ENCODE measurements at places on chromosomes 11 and 22. TPM values are rescaled to one million over a fixed set of nuclear protein-coding genes. Genes with fewer than 3 reads are reported as not detected.

OR5B12 gene
- total RNA-seq, result not detected

C1QTNF5 gene
- total RNA-seq, result not detected

- no peaks in the 10 kb centered on the region for H3K36me3 ChIP-seq
- H3K27ac ChIP-seq, result peak overlapping the region; percentile 25
- H3K27me3 ChIP-seq, result no peaks in the 10 kb centered on the region
- DNase-seq, result no peak
- peaks cover 35% of the 10 kb centered on the region for H3K4me1 ChIP-seq
- peak overlapping the region; percentile 54 for H3K4me3 ChIP-seq
Observed at GRCh38 chr11:95714843-95715776, 74.5 kb downstream of the FAM76B start.

DNA sequence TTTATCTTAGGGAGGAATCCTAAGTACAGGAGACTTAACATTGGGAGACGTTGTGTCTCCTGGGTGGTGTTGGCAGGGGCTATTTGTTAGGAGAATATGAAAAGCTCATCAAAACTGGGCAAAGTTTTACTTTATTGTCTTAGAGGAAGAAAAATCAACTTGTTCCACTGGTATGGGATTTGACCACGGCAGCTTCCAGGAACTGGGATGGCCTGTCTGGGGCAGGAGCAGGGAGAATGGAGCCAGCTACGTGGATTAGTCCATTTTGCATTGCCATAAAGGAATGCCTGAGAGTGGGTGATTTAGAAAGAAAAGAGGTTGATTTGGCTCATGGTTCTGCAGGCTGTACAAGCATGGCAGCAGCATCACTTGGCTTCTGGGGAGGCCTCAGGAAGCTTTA lies 198.4 kb downstream of the ADAMTS15 start:
- H3K4me1 ChIP-seq, result no peaks in the 10 kb centered on the region
- no peak overlapping the region for H3K27ac ChIP-seq
- no peak for DNase-seq
- H3K4me3 ChIP-seq, result no peak overlapping the region
- no peaks in the 10 kb centered on the region for H3K36me3 ChIP-seq
- H3K27me3 ChIP-seq, result peaks cover 2% of the 10 kb centered on the region

DNA sequence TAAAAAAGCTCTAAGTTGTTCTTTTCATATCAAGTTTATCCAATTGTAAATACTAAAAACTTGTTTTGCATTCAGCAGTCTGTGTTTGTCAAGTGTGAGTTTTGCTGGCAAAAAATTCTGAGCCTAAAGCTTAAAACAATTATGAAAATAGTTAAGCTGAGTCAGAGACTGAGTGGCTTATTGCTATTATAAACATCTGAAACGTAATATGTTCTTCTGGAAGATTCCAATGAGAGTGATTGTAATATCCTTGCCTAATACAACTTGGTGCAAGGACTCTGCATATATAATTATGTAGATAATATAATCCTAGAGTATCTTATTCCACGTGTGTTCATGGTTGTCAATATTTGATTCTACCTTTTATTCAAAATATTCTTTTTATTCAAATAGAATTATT lies 14.1 kb upstream of the NUP50 start:
- no peak overlapping the region for H3K4me3 ChIP-seq
- no peaks in the 10 kb centered on the region for H3K27me3 ChIP-seq
- H3K36me3 ChIP-seq, result peaks cover 3% of the 10 kb centered on the region
- no peak for DNase-seq

- H3K4me3 ChIP-seq, result no peak overlapping the region
- no peaks in the 10 kb centered on the region for H3K4me1 ChIP-seq
- no peaks in the 10 kb centered on the region for H3K27me3 ChIP-seq
Observed at GRCh38 chr11:97615546-97615945, 1225.7 kb downstream of the JRKL start.

Data from CD4-positive, CD25-positive, alpha-beta regulatory T cell (primary cell).